Renal cortex interstitium (tissue), 15 donors: ENCODE measurements at places on chromosomes 1 and 21. TPM values are rescaled to one million over a fixed set of nuclear protein-coding genes. Genes with fewer than 3 reads are reported as not detected.

DNA sequence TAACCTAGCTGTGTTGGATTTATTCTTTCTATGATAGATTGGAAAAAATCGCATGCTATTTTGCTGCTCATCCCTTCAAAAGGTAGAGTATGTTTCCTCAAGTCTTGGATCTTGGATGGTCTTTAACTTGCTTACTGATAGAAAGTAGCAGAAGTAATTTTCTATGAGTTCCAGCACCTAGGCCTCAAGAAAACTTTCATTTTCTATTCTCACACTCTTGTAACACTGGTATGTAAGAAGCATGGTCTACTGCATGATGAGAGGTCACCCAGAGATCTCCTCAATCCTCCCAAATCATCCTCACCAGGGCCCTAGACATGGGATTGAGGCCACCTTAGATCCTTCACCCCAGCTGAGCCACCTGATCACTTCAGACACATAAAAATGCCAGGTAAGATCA lies 7.2 kb downstream of the SPTA1 start:
- no peak for DNase-seq

GRCh38 chr1:153566414-153567371 lies 1.0 kb upstream of the S100A2 start:
- DNase-seq, result no peak

Gene CD52
- polyA plus RNA-seq, result 6.7 TPM

Gene LAPTM5
- 16.1 TPM for polyA plus RNA-seq

GRCh38 chr1:75482951-75483350 lies 128.0 kb downstream of the SLC44A5 start:
- no peak for DNase-seq

DNA sequence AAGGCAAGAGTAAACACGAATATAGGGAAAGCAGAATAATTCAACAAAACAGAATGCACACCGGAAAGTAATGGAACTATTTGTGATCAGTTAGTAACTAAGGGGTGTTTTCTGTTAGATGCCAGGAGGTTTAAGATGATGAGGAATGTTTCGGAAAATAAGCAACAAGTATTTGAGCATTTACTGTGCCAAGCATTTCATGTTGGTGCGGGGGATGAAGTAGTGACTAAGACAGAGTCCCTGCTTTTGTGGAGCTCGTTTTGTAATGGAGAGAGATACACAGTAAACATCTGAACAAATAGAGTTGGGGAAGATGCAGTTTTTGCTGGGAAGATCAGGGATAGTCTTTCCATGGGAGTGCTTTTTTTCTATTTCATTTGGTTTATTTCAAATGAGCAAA lies 78.7 kb downstream of the DYRK1A start:
- no peak for DNase-seq

Gene RBP7
- 20.1 TPM for polyA plus RNA-seq

- DNase-seq, result no peak
Measured at GRCh38 chr1:211333906-211334305, 7.3 kb downstream of the TRAF5 start.
